Activated T-helper 2 cell treated with anti-CD3 and anti-CD28 coated beads, Interferon-gamma antibody, Interleukin-2, Interleukin-4, amounts not matched to agents 10 μg/mL and 5 μg/mL and 100 μg/mL, durations not matched to agents 14 hours and 24 hours and 36 hours (primary cell): ENCODE measurements at places on chromosomes 5 and 9. TPM values are rescaled to one million over a fixed set of nuclear protein-coding genes. Genes with fewer than 3 reads are reported as not detected.

- H3K4me3 ChIP-seq = no peak overlapping the region
- peaks cover 56% of the 10 kb centered on the region for H3K36me3 ChIP-seq
- H3K4me1 ChIP-seq = peaks cover 46% of the 10 kb centered on the region
- H3K27me3 ChIP-seq = no peaks in the 10 kb centered on the region
These were observed 6.9 kb downstream of the YTHDC2 start for GRCh38 chr5:113520429-113520828.

GRCh38 chr5:64944868-64945267 is 176.1 kb downstream of the CWC27 start:
- no peaks in the 10 kb centered on the region for H3K4me1 ChIP-seq
- H3K27ac ChIP-seq = no peak overlapping the region
- no peak overlapping the region for H3K4me3 ChIP-seq
- H3K27me3 ChIP-seq = no peaks in the 10 kb centered on the region
- no peaks in the 10 kb centered on the region for H3K36me3 ChIP-seq

GRCh38 chr9:4430432-4431261 is 59.6 kb upstream of the SLC1A1 start:
- H3K27ac ChIP-seq = no peak overlapping the region
- DNase-seq = no peak
- H3K36me3 ChIP-seq = no peaks in the 10 kb centered on the region
- no peaks in the 10 kb centered on the region for H3K4me1 ChIP-seq
- peaks cover 2% of the 10 kb centered on the region for H3K27me3 ChIP-seq

DNA sequence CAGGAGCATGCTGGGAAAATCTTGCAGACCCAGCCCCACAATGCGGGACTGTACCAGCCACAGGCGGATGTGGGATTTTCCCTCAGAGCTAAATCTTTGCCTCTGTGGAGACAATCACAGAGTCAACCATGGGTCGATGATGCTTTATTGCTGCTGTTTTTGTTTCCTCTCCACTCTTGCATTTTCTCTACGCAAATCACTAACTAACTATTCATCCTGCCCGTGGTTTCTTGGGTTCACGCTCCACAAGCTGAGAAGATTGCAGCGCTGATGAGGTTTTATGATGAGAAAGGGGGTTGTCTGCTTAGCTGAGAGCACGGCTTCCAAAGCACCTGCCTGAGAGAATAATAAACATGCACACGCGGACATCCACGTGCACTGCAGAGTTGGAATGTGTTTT is 500.2 kb upstream of the ADAMTS16 start:
- no peaks in the 10 kb centered on the region for H3K4me1 ChIP-seq
- H3K27me3 ChIP-seq = no peaks in the 10 kb centered on the region
- no peak for DNase-seq

DNA sequence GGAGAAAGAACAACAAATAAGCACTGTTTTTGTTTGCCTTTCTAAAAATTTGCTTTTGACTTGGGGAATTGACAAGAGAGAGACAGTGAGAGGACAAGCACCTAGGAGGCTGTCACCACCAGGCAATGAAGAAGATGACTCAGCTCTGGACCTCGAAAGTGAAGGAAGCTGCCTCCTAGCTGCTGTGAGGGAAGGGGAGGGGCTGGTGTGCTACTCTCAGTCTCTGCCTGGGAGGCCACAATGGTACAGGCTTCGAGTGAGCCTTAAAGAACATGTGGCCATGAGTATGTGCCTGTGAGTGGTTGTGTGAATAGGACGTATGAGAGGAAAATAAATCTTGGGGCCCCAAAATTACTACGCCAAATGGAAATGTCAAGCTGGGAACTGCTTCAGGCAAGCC is 7.1 kb upstream of the PLK2 start:
- no peaks in the 10 kb centered on the region for H3K36me3 ChIP-seq
- H3K4me3 ChIP-seq = no peak overlapping the region
- H3K4me1 ChIP-seq = peaks cover 11% of the 10 kb centered on the region
- H3K27me3 ChIP-seq = peaks cover 18% of the 10 kb centered on the region
- no peak overlapping the region for H3K27ac ChIP-seq
- DNase-seq = peak; percentile 34

- no peak for DNase-seq
- peaks cover 26% of the 10 kb centered on the region for H3K4me1 ChIP-seq
- H3K27me3 ChIP-seq = no peaks in the 10 kb centered on the region
These were observed 195.7 kb downstream of the NR3C1 start for GRCh38 chr5:143207563-143208364.

DNA sequence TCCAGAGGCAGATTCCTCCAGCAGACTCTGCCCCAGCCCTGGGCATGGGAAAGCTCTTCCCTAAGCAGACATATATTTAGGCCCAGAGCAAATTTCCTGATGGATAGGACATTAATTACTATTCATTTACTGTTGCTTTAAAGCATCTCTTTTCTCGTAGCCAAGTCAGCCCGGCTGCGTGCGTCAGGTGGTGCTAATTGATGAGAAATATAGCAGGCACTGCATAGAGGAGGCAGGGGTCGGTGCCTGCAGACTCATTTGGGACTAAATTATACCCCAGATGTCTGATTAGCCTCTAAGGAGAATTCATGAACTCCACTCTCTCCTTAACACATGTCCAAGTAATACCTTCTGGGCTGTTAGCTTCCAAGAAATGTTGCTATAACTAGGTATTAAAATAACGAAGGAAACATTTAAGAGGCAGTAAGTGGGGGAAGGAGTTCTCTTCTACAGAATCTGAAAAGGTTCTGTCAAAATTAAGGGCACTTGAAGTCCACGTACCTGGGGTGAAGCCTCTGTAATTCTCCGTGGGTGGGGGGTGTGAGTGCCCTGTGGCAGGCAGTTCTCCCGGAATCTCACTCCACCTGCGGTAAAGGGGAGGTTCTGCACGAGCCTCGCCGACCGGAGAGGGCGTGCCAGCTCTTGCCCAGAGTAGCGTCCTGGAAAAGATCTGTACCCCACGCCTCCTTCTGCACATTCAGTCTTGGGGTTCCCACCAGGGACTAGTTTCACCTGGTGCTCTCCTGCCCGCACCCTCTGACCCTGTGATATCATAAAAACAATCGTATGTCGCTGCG is 115.9 kb upstream of the FCN2 start:
- H3K36me3 ChIP-seq = no peaks in the 10 kb centered on the region
- no peak overlapping the region for H3K4me3 ChIP-seq
- no peak overlapping the region for H3K27ac ChIP-seq
- DNase-seq = no peak
- peaks cover 5% of the 10 kb centered on the region for H3K4me1 ChIP-seq
- no peaks in the 10 kb centered on the region for H3K27me3 ChIP-seq

GRCh38 chr9:129459547-129460322 is 161.2 kb downstream of the C9orf50 start:
- peaks cover 30% of the 10 kb centered on the region for H3K4me1 ChIP-seq
- H3K27me3 ChIP-seq = peaks cover 3% of the 10 kb centered on the region
- no peaks in the 10 kb centered on the region for H3K36me3 ChIP-seq
- peak overlapping the region; percentile 76 for H3K27ac ChIP-seq
- DNase-seq = no peak
- H3K4me3 ChIP-seq = peak overlapping the region; percentile 37

DNA sequence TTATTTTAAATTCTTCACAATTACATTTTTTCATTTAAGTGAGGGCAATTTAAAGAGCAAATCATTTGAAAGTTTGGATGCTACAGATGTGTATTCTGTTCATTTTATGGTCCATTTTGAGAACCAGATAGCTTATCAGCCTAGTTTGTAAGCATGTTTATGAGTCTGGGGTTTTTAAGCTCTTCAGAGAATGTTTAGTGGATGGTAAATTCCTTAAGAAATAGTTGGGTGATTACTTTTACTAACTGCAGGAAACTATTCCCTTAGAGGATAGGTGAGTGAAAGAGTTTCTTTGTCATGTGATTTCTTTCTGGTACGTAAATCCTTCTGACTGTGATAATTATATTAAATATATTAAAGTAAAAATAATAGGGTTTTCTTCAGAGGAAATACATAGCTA is 17.6 kb downstream of the RASGRF2 start:
- H3K4me3 ChIP-seq = no peak overlapping the region
- H3K27me3 ChIP-seq = no peaks in the 10 kb centered on the region
- no peak for DNase-seq
- H3K4me1 ChIP-seq = peaks cover 13% of the 10 kb centered on the region

GRCh38 chr5:180026734-180027458 is 44.7 kb downstream of the RNF130 start:
- no peak overlapping the region for H3K27ac ChIP-seq
- H3K27me3 ChIP-seq = no peaks in the 10 kb centered on the region
- DNase-seq = no peak
- H3K4me3 ChIP-seq = no peak overlapping the region
- H3K36me3 ChIP-seq = no peaks in the 10 kb centered on the region
- H3K4me1 ChIP-seq = no peaks in the 10 kb centered on the region

- H3K27ac ChIP-seq = no peak overlapping the region
- H3K27me3 ChIP-seq = no peaks in the 10 kb centered on the region
- DNase-seq = no peak
- no peak overlapping the region for H3K4me3 ChIP-seq
- peaks cover 6% of the 10 kb centered on the region for H3K4me1 ChIP-seq
- peaks cover 78% of the 10 kb centered on the region for H3K36me3 ChIP-seq
These were observed 46.8 kb downstream of the MTMR12 start for GRCh38 chr5:32265902-32266301.

DNA sequence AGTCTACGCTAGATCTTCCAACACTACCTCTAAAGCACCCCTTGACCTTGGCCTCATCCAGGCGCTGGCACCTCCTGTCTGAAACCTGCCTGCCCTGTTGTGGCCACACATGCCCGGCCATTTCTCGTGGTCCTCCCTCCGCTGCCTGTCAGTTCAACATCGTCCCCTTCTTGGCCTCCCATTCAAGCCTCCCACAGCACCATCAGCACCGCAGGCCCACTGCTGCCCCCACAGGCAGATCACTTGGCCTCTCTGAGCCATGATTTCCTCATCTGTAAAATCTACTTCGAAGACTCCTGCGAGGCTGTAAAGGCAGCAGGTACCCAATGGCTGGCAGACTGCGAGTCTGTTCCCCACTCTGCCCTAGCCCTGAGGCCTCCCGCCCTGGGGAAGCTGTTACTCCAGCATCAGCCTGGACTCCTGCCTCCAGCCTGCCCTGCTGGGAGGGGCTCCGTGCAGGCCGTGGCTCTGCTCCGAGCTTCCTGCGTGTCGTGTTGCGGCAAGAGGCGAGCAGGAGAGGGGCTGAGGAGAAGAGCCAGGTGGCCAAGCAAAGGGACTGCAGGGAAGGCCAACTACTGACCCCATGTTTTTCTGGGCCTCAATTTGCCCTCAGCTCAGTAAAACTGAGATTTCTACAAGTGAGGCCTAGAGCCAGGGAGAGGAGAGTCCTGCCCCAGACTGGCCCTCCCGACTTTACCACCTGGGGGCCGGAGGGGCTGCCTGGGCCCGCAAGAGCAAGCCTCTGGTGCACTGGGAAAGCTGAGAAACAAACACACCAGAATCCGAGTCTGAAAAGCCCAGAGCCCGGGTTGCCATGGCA is 70.5 kb upstream of the LRRTM2 start:
- peaks cover 6% of the 10 kb centered on the region for H3K4me1 ChIP-seq
- H3K4me3 ChIP-seq = no peak overlapping the region
- no peak overlapping the region for H3K27ac ChIP-seq
- H3K36me3 ChIP-seq = no peaks in the 10 kb centered on the region

GRCh38 chr9:136656183-136656738 is 6.5 kb upstream of the EGFL7 start:
- no peaks in the 10 kb centered on the region for H3K4me1 ChIP-seq
- no peaks in the 10 kb centered on the region for H3K36me3 ChIP-seq
- peaks cover 23% of the 10 kb centered on the region for H3K27me3 ChIP-seq
- H3K27ac ChIP-seq = no peak overlapping the region
- DNase-seq = no peak

DNA sequence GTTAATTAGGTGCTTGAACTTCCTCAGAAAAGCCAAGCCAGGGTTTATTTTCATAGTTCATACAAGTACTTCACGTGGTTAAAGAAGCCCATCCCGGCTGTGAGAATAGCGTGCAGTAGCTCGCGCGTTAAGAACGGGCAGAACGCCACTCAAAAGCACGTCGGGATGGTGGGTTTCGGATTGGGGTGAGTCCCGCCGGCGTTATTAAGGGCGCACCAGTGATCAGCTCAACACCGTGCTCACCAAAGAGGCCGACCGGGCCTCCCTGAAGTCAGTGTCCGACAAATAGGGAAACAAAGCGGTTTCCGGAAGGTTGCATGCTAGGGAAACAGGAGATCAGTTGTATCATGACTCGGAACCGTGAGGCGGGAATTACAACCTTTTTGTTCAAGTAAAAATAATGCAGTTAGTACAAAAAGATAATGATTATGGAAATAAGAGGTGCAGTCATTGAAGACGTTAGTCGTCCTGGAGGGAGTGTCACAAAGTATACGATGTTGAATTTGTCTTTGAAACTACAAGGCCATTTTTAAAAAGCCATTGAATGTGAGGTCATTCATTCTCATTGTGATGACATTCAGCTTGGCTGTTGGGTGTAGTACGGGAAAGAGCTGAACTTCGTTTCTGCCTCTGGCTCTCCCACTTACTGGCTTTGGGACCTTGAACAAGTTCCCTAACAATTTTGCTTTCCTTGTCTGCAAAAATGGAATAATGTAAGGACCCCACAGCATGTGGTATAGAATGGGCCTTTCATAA is 992 bp downstream of the SETD9 start:
- H3K27ac ChIP-seq = peak overlapping the region; percentile 96
- peaks cover 22% of the 10 kb centered on the region for H3K4me1 ChIP-seq
- no peak for DNase-seq
- H3K27me3 ChIP-seq = peaks cover 10% of the 10 kb centered on the region
- peaks cover 8% of the 10 kb centered on the region for H3K36me3 ChIP-seq

- H3K27me3 ChIP-seq = peaks cover 2% of the 10 kb centered on the region
- no peak for DNase-seq
These were observed 596 bp upstream of the CDC37L1 start for GRCh38 chr9:4678679-4679267.

DNA sequence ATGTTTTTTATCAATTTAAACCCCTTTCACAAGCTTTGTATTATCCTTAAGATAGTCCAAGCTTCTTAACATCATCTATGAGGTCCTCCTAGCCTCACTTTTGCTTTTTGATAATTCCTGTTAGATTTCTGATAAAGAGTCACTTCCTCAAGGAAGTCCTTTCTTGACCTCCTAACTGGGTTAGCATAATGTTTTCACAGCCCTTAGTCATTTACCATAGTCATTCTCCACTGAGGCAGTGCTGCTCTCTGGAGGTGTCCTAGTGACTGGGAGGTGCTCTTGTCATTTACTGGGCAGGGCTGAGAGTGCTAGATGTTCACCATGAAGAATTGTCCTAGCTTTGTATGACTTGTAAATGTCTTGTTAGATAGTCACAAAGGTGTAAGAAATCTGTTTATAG is 26.4 kb downstream of the TNPO1 start:
- H3K27ac ChIP-seq = no peak overlapping the region
- no peaks in the 10 kb centered on the region for H3K36me3 ChIP-seq
- H3K4me3 ChIP-seq = no peak overlapping the region
- no peak for DNase-seq
- H3K4me1 ChIP-seq = peaks cover 16% of the 10 kb centered on the region

The HK3 gene
- total RNA-seq = 0.25 and 0.52 TPM in 2 replicates

The OR1L6 gene
- not detected in 2 replicates for total RNA-seq

The RASGEF1C gene
- total RNA-seq = not detected in 2 replicates

The C8G gene
- total RNA-seq = 0.76 and 0.89 TPM in 2 replicates

The PCDHB12 gene
- not detected in 2 replicates for total RNA-seq
